ENCODE measurements at places on chromosomes 5 and 9.

- DNase-seq, result no peak
Measured at GRCh38 chr9:133488686-133489252, 9.9 kb upstream of the SLC2A6 start.

- no peak for DNase-seq
Measured at GRCh38 chr9:129865668-129866320, 30.5 kb downstream of the USP20 start.

- no peak for DNase-seq
Measured at GRCh38 chr9:16515207-16515606, 355.3 kb downstream of the BNC2 start.

- DNase-seq, result no peak
Measured at GRCh38 chr5:91598216-91598615, 215.1 kb upstream of the ARRDC3 start.

GRCh38 chr5:5539590-5539989, 117.1 kb downstream of the ICE1 start:
- no peak for DNase-seq

GRCh38 chr5:139760066-139761056, 35.2 kb upstream of the PSD2 start:
- DNase-seq, result no peak

GRCh38 chr5:62585751-62586150, 7.1 kb downstream of the LRRC70 start:
- no peak for DNase-seq

DNA sequence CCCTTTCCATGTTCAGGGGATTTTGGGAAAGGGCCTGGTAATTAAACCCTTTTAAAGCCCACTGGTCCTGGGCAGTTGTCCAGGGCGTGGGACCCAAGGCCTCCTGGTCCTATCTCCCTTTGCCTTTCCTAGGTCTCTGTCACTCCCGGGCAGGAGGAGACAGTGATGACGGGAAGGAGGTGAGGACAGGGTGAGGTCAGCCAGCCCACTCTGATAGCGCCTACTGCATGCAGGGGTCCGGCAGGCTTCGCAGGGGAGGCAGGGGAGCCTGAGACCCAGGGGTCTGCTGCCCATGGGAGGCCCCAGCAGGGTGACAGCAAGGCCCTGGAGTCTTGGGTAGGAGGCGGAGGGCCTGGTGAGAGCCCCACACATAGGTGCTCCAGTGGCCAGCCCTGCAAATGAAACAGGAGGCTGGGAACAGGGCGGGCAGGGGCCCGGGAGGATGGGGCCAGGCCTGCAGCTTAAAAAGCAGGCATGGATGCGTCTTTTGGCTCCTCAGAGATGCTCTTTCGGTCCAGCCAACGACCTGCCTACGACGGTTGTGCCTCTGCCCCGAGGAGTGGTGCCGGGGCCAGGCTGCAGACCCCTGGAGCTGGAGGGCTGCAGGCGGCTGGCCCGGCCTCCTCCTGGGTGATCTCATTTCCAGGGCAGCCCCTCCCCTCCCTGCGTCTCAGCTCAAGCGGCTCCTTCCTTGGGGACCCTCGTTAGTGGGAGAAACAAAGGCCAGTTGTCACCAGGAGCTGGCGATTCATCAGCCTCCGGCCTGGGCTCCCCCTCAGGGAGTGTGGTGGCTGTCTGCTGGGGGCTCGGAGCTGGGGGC, 6.7 kb upstream of the RXRA start:
- no peak for DNase-seq

DNA sequence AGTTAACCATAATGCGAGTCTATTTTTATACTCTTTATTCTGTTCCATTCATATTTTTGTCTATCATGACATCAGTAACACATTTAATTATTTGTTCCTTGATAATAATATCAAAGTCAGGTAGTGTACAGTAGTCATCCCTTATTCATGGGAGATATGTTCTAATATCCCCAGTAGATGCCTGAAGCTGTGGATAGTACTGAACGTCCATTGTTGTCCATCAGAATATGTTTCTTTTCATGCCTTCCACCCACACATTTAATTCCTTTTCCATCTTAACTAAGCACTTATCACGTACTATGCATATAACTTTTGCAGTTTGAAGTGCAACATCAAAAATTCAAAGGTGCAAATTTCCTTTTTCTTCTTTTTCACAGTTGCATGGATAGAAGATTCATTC, 53.6 kb downstream of the FER start:
- no peak for DNase-seq

DNA sequence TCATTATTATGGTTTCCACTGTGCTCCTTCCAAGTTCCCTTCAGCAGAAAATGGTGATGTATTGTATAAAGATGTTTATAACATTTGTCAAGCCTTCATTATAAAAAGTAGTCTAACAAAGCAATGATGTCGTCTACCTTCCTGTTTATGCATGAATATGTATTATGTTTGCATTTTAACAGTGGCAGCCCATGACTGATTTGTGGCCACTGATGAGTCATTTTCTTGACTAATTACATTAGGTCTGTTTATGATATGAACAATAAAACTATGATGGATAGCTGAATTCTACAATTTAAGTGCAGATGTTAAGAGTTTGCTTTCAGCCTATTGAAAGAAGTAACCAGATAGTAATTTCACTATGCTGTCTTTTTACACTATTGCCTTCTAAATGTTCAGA, 75.4 kb upstream of the ADAMTS19 start:
- no peak for DNase-seq

DNA sequence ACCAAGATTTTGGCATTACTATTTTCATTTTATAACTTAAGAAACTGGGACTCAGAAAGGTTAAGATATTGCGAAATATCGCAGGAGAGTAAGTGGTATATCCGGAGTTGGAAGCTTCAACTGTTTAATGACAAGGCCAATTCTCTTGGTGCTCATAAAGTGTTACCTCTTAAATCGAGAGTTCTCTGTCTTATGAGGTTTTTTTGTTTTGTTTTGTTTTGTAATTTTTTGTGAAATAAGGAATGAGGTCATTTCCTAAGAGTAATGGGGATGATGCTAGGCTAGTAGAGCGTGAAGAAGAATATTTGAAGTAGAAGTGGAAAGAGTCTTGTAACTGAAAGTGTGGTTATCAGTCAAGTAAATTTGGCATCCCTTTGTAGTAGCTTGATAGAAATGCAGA, 183.2 kb upstream of the DAB2 start:
- no peak for DNase-seq

GRCh38 chr5:179470201-179470600, 80.2 kb upstream of the RUFY1 start:
- DNase-seq, result no peak

GRCh38 chr9:112348257-112349007, 15.0 kb upstream of the PTBP3 start:
- peak; percentile 83 for DNase-seq

- no peak for DNase-seq
Measured at GRCh38 chr5:169242849-169243186, 58.1 kb downstream of the SLIT3 start.

DNA sequence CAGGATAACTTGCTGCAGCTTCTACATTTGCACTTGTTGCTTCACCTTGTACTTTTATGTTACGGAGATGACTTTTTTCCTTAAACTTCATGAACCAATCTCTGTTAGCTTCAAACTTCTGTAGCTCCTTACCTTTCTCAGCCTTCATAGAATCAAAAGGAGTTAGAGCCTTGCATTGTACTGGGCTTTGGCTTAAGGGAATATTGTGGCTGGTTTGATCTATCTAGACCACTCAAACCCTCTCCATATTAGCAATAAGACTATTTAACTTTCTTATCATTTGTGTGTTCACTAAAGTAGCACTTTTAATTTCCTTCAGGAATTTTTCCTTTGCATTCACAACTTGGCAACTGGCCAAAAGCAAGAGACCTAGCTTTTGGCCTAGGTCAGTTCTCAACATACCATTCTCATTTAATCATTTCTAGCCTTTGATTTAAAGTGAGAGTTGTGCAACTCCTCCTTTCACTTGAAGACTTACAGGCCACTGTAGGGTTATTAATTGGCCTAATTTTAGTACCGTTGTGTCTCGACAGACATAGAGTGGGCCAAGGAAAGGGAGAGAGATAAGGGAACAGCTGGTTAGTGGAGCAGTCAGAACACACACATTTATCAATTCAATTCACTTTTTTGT, 63.7 kb downstream of the SHOC1 start:
- DNase-seq, result no peak

GRCh38 chr5:58358501-58359178, 101.2 kb downstream of the PLK2 start:
- DNase-seq, result no peak
